ENCODE measurements at places on chromosomes 3 and 15. TPM values are rescaled to one million over a fixed set of nuclear protein-coding genes. Genes with fewer than 3 reads are reported as not detected.

- DNase-seq, result no peak
These were observed 21.0 kb downstream of the BCHE start for GRCh38 chr3:165816209-165816608.

- DNase-seq, result no peak
These were observed 68.1 kb upstream of the POMGNT2 start for GRCh38 chr3:43173949-43174348.

DNA sequence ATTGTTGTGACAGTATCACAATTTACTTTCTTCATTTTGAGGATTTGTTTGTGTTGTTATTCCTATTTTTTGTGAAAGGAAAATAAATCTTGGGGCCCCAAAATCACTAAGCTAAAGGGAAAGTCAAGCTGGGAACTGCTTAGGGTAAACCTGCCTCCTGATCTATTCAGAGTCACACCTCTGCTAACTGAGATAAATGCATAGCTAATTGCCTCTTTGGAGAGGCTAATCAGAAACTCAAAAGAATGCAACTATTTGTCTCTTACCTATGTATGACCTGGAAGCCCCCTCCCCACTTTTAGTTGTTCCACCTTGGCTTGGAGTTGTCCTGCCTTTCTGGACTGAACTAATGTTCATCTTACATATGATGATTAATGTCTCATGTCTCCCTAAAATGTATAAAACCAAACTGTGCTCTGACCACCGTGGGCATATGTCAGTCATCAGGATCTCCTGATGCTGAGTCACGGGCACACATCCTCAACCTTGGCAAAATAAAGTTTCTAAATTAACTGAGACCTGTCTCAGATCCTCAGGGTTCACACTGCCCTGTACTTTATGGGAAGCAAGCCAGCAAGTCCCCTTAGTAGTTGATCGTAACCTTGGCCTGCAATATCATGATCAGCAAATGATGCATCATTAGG is 523.2 kb upstream of the GOLIM4 start:
- no peak for DNase-seq

DNA sequence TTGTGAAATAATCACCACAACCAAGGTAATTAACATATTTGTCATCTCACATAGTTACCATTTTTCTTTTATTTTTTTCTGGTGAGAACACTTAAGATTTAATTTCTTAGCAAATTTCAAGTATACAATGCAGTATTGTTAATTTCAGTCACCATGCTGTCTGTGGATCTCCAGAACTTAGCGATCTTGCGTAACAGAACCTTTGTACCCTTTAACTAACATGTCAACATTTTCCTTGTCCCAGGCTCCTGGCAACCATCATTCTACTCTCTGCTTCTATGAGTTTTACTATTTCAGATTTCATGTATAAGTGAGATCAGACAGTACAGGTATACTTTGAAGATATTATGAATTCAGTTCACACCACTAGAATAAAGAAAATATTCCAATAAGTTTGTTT is 154.4 kb downstream of the KCNAB1 start:
- no peak for DNase-seq

DNA sequence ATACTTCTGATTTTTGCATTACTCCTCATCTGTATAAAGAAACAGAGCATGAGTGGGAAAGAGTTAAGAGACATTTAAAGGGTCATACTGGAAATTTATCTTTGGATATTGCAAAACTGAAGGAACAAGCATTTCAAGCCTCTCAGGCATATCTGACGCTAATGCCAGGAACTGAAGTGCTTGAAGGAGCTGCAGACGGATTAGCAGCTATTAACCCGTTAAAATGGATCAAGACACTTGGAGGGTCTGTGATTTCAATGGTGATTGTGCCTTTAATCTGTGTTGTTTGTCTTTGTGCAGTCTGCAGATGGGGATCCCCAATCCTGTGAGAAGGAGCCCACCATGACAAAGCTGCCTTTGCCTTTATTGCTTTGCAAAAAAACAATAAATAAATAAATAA is 202.5 kb upstream of the UBE3A start:
- no peak for DNase-seq

- no peak for DNase-seq
These were observed 265.4 kb downstream of the SLCO3A1 start for GRCh38 chr15:92118936-92119325.

GRCh38 chr3:114711321-114711886 is 417.6 kb downstream of the TIGIT start:
- no peak for DNase-seq

GRCh38 chr3:70728311-70728710 is 415.9 kb upstream of the MDFIC2 start:
- DNase-seq, result no peak

DNA sequence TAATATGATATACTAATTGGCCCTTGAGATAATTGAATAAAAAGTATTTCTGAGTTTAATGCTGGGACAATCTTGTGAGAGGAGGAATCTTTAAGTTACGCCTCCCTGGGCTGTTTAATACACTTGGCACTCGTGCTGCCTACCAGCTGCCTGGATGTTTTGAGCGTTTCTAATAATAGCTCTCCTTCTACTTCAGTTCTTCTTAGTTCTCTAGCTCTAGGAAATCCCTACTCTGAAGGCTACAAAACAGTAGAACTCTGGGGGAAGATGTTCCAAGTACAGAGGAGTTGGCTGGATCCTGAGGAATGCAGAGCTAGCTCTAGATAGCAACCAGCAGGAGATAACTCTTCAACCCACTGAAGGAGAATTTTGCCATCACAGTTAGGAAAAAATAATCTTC is 3.5 kb downstream of the NAALADL2 start:
- DNase-seq, result no peak

The IQCF5 gene
- not detected for total RNA-seq

All from left ventricle myocardium inferior (tissue), 1 donor.